ENCODE measurements at places on chromosomes 6 and 20.

GRCh38 chr20:57605045-57605444, 15.2 kb downstream of the ZBP1 start:
- no peak for DNase-seq

DNA sequence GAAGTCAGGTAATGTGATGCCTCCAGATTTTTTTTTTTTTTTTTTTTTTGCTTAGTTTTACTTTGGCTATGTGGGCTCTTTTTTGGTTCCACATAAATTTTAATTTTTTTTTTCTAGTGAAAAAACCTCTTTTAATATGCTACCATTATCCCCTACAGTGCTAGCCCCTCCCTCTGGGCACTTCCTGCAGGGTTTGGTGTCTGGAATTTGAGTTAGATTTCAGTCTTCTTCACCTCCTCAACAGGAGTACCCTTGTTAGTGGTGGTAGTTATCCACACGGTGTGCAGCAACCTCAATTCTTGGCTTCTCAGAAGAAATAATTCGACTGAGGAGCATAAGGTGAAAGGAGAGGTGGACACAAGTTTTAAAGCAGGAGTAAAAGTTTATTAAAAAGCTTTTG, 128.8 kb upstream of the SYNCRIP start:
- no peak for DNase-seq

DNA sequence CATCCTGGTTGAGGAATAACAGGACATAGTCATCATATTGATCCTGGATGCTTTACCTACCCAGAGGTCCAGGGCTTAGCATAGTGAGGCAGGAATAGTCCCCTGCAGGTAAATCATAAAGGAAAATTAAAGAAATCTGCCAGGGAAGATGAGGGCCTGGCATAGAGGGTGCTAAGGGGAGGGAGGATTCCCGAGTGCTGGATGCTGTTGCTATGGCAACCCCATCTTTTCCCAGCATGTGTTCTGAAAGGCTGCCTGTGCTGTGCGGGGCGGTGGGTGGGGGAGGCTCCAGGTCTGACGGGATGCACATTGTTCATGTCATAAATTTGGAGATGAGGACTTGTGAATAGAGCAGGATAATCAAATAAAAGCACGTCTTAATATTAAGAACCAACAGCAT, 212.6 kb upstream of the PCSK2 start:
- DNase-seq: no peak

GRCh38 chr20:57809661-57810172, 99.9 kb upstream of the PMEPA1 start:
- no peak for DNase-seq

GRCh38 chr6:45756606-45757005, 259.1 kb downstream of the CLIC5 start:
- DNase-seq: no peak

GRCh38 chr6:109052018-109052651, 42.5 kb downstream of the SESN1 start:
- no peak for DNase-seq

- no peak for DNase-seq
Measured at GRCh38 chr6:160378882-160379281, 30.7 kb downstream of the SLC22A3 start.

DNA sequence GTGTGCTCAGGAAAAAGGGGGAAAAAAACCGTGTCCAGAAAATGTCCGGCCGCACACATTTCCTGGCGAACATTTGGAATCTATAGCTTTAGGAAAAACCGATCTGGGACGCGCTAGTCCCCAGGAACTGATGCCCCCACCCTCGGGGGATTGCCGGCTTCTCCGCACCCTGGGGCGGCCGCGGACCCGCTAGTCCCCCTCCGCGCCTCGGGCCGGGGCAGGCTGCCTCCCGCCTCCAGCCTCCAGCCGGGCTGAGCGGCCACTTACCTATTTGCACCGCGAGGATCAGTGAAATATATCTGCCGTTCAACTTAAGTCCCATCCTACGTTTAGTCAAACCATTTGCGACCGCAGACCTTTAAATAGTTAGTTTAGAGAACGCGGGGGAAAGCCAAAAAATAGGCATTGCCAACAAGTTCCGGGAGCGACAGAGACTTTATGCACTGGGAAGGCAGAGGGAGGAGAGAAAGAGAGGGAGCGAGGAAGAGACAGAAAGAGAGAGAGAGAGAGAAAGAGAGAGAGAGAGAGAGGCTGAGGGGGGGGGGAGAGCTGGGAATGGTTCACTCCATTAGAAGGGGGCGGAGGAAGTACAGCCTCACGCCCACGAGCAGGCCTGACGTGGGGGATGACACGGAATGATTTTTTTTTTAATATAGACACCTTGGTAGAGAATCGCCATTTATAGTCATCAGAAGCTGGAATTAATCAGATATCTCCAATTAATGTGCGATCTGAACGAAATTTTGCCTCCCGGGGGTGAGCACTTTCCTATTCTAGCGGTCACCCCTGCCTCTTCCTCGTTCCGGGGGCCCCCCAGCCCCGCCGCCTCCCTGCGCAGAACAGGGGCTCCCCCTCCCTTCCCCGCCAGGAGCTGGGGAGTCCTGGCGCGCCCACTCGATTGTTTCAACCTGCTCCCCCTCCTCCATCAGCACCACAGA, at the start of gene NRN1:
TSS of gene NRN1 (minus strand) at position 498 of the 938 bp plus-strand sequence. CDS start at position 322, 176 bp downstream.
- DNase-seq: no peak

- DNase-seq: no peak
Measured at GRCh38 chr6:112114577-112115223, 27.3 kb downstream of the FAM229B start.

GRCh38 chr6:129614464-129614863, 95.5 kb downstream of the ARHGAP18 start:
- DNase-seq: no peak

DNA sequence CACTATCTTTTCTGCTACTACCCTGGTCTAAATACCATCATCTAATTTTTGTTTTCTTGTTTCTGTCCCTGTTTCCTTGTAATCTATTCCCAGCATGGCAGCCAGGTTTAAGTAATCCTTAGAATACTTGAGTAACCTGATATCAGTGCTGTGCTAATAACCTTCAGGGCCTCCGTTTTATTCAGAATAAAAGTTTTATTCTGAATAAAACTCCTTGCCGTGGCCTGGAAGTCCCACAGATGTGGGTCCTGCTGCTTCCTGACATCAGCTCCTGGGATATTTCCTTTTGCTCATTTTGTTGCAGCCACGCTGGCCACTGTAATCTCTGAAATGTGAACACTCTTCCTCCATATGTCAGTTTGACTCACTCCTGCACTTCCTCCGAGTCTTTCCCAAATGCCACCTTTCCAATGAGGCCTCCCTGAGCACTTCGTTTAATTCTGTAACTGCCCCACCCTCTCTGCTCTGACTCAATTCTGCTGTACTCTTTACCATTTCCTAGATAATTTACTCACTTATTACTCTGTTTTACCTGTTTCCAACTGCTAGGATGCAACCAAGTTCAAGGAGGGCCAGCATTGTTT, 114.0 kb upstream of the FOXA2 start:
- DNase-seq: no peak

- no peak for DNase-seq
Measured at GRCh38 chr6:33926451-33926850, 122.6 kb upstream of the MLN start.

GRCh38 chr20:5354901-5355300, 38.1 kb upstream of the PROKR2 start:
- DNase-seq: no peak

GRCh38 chr20:49356676-49357075, 78.8 kb upstream of the ZNFX1 start:
- DNase-seq: no peak

GRCh38 chr6:140847262-140847645, 1285.5 kb upstream of the GJE1 start:
- DNase-seq: no peak

- no peak for DNase-seq
Measured at GRCh38 chr6:45116714-45117410, 211.3 kb upstream of the RUNX2 start.

DNA sequence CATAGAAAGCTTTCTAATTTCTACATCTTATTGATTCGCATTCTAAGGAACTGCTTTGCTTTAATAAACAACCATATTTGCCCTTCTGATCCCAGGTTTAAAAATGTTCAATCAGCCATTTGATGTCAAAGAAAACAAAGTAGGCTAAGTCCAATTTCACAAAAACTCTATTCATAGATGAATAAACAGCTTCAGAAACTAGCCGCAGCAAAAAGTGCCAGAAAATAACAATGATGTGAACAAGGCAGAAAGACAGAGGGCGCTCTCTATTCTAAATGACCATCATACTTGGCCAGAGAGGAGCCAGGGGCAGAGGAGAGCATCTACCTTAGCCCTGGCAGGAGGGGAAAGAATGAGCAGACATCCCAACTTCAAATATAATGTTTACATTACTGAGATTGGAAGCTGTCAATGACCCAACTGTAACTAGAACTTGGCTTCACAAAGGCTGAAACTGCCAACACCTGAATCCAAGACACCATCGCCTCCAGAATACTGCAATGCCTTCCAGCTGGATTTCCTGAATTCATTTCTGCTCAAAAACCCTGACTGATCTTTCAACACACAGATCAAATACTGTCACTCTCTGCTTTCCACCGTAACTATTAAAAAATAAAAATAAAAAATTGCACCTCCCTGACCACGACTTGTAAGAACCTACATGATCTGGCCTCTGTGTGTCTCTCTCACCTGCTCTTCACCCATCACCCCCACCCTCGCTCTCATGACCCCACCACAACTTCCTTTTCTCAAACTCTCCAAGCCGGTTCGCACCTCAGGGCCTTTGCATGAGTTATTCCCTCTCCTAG, 9.5 kb downstream of the CNKSR3 start:
- no peak for DNase-seq

- no peak for DNase-seq
Measured at GRCh38 chr6:88840796-88841539, 122.5 kb downstream of the RNGTT start.

- DNase-seq: no peak
Measured at GRCh38 chr6:9634776-9635175, 780.1 kb downstream of the TFAP2A start.

DNA sequence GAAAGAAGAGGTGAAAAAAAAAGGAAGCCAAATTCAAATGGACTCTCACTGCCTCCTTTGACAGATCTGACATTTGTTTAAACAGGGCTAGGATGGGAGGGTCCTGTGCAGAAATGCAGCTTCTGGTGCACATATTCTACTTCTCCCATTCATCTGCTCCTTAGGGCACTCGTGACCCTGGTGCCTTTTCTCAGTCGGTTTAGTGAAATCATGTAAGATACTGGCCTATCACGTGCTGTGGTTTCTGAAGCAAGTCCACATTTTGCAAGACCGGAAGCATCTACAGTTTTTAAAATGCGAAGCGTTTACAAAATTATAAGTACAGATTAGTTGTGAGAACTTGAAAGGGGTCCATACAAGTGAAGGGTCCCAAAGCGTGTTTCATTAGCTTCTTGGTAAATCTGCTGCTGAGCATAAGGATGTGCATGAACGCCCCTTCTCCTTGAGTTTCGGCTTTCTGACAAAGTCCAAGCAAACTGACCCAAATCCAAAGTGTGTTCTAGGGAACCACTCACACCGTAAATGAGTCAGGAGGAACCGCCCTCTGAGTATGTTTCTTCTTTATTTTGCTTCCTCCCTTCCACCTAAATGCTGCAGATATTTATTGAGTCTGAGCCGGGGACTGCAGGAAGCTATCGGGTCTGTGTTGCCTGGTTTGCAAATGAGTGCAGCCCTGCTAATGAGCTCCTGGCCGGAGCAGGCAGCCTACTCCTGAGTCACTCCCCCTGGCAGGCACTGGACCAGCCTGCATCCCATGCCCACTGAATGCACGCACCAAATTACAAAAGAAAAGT, 323.8 kb upstream of the JARID2 start:
- no peak for DNase-seq

DNA sequence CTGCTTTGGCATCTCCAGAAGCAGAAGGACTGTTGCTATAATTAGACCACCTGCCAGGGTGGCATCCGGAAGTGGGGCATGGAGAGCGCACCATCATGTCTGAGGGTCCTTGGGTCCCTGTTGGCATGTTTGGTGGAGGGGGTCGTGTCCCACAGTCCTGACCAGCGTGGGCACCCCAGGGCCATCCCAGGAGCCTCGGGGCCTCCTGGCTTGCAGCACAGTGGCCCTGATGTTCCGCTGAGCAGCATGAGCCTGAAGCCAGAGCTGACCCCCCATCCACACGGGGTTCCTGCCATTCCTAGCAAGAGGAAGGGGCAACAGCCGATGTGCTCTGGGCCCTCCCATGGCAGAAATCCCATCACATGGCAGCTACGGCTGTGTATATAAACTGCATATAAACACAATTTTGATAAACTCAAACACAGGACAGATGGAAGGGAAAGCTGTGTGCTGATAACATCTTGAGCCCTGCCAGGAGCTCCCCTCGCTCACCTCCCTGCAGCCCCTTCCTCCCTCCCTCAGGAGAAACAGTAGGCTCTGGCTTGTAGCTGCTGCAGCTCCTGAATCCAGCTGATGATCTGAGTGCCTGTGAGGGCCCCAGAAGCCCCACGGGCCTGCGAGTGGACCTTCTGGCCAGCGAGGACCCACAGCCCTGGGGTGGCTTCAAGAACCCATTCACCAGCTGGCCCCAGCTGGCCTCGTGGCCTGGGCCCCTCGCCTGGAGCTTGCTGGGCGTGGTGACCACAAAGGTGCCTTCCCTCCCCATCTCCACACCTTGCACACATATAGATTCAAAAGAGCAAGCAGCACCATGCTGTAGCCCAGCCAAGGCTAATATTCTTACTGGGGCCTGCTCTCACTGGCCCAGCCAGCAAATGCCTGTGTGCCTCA, 321.6 kb downstream of the CDH4 start:
- no peak for DNase-seq

DNA sequence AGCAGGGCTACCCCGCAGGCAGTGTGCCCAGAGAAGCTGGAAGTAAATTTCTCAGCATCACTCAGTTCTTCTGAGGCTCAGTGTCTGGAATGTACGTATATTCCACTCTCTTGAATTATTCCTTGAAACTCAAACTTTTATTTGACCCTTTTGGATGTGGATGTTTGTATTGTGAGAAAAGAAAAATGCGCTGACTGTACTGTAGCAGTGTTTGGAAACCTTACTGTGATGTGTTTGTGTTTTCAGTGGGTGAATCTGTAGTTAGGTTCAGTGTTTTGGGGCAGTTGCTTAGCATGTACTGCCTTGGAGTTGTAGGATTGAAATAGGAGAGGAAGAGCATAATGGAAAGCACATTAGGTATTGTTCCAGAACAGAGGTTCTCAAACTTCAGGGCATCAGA, 13.5 kb downstream of the TIAM2 start:
- DNase-seq: no peak

- no peak for DNase-seq
Measured at GRCh38 chr6:44733126-44733525, 345.6 kb downstream of the CDC5L start.

GRCh38 chr6:145070791-145071190, 664.5 kb downstream of the EPM2A start:
- DNase-seq: no peak

All from central memory CD4-positive, alpha-beta T cell (primary cell).